ENCODE measurements at places on chromosomes 1 and 21. TPM values are rescaled to one million over a fixed set of nuclear protein-coding genes. Genes with fewer than 3 reads are reported as not detected.

The STXBP3 gene
- 43.6 TPM for total RNA-seq

DNA sequence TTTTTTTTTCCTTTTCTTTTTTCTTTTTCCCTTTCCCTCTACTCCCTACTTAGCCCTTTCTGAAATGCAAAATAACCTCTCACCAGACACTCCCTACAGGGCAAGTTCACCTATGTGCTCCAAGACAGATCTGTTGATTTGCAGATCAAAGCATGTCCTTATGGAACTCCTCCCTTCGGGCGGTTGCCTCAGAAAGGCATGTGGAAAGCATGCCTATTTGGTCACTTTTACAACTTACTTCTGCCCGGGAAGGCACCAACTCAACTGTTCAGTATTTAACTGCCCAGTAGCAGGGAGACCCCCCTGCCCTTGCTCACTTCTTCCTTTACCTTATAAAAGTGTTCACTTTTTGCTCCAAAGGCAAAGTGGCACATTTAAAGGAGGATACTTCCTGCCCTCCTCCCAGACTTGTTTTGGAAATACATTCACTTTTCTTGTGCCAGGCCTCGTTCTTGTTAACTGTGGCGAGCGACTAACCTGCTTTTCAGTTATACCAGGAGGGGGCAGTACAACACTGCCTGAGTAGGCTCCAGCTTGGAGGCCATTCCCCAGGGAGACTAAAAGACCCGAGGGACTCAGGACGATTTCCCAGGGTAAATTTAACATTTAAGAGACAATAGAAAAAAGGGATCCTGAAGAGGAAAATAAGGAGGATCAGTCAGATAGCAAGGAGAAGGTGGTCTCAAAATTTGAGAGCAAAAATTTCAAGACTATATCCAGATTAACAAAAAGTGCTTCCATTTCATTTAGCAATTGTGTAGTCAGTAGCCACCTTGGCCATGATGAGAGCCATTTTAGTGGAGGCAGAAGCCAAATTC is 12.3 kb upstream of the SLAMF7 start:
- no peaks in the 10 kb centered on the region for H3K36me3 ChIP-seq
- no peak overlapping the region for H3K27ac ChIP-seq
- no peaks in the 10 kb centered on the region for H3K4me1 ChIP-seq

- H3K36me3 ChIP-seq = peaks cover 11% of the 10 kb centered on the region
- no peaks in the 10 kb centered on the region for H3K27me3 ChIP-seq
- no peak overlapping the region for H3K4me3 ChIP-seq
- peak; percentile 96 for DNase-seq
- H3K27ac ChIP-seq = peak overlapping the region; percentile 49
- H3K4me1 ChIP-seq = peaks cover 18% of the 10 kb centered on the region
Measured at GRCh38 chr1:34852677-34853217, 6.8 kb downstream of the SMIM12 start.

The FAM78B gene
- total RNA-seq = not detected

Data from HFFc6 (cell line).